Karpas-422 (cell line): ENCODE measurements at places on chromosomes 12 and 14.

GRCh38 chr14:90518069-90518940 lies 121.5 kb downstream of the CALM1 start:
- no peak for DNase-seq

DNA sequence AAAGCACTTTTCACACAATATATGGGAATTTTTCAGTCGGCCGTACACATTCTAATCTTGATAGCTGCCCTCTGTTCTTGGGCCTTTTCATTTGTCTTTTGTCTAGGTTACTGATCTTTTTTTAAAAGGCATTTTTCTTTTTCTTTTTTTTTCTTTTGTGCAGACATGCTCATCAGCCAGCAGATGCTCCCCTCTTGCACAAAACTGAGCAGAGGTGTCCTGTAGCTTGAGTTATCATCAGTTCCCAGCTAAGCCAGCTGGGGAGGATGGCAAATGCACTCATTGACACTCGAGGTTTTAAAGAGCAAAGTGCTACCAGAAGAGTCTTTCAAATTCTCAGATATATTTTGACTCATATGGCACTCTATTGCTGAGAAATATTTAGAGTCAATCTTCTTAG lies 913.9 kb upstream of the SEL1L start:
- DNase-seq = no peak

GRCh38 chr12:45671254-45671653 lies 58.3 kb upstream of the ARID2 start:
- DNase-seq = no peak

- peak; percentile 98 for DNase-seq
Measured at GRCh38 chr14:95561001-95561412, 26.2 kb downstream of the GLRX5 start.

- DNase-seq = no peak
Measured at GRCh38 chr12:128008341-128008740, 258.6 kb upstream of the TMEM132C start.

- DNase-seq = no peak
Measured at GRCh38 chr12:12445165-12445881, 88.4 kb downstream of the BORCS5 start.

DNA sequence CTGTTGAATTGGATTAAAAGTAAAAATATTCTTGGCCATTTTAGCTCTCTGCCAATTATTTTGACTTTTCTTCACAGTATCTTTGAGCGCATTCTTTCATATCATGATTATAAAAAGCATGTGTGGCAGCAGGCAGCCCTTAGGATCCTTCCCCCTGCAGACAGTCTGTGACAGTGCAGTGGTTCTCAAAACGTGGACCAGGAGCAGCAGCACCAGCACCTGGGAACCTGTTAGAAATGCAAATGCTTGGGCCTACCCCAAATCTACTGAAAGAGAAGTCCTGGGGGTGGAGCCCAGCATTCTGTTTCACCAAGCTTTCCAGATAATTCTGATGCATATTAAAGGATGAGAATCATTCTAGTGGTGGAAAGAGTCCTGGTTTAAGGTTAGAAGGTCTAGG lies 155.6 kb downstream of the MON2 start:
- no peak for DNase-seq

GRCh38 chr14:68094752-68095151 lies 275.2 kb downstream of the RAD51B start:
- DNase-seq = no peak

DNA sequence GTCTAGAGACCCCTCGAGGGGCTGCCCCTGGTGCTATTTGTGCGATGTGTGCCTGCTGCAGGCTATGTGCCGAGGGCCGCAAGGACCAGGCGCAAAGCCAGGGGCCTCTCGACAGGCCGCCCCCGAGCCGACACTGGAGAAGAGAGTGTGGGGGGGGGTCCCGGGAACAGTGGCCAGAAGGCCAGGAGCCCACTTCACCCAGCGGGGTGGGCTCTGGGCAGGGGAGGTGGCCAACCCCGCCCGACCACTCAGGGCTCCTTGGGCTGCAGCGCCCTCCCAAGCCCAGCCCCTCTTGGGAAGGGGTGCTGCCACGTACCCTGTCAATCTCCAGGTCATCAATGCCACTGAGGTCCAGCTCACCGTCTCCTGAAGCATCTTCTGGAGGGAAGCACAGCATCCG lies 28.6 kb upstream of the BTBD6 start:
- DNase-seq = no peak

DNA sequence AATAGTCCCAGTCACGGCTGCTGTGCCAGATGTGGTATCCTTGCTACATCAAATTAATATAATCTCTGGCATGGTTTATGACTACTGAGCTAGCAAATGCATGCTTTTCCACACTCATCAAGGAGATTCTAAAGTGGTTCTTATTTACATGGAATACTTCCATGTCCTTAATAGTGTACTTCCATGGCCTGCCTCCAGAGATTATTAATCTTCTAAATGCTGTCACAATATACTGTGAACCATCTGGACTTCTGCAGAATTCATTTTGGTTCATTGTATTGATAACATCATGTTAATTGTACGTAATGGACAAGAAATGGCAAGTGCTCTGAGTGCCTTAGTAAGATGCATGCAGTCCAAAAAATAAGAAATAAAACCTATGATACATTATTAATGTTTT lies 230.8 kb downstream of the NUAK1 start:
- no peak for DNase-seq
